ENCODE measurements at places on chromosomes 4 and X. TPM values are rescaled to one million over a fixed set of nuclear protein-coding genes. Genes with fewer than 3 reads are reported as not detected.

DNA sequence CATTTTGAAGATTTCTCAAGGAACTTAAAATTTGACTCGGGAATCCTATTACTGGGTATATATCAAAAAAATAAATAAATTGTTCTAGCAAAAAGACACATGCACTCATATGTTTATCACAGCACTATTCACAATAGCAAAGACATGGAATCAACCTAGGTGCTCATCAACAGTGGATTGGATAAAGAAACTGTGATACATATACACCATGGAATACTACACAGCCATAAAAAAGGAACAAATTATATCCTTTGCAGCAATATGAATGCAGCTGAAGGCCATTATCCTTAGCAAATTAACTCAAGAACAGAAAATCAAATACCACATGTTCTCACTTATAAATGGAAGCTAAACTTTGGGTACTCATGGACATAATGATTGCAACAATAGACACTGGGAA, 97.4 kb downstream of the CENPC start:
- H3K36me3 ChIP-seq, result peaks cover 6% of the 10 kb centered on the region
- no peak overlapping the region for H3K27ac ChIP-seq
- no peaks in the 10 kb centered on the region for H3K27me3 ChIP-seq
- H3K4me1 ChIP-seq, result peaks cover 5% of the 10 kb centered on the region
- DNase-seq, result no peak

- H3K36me3 ChIP-seq, result no peaks in the 10 kb centered on the region
- H3K27ac ChIP-seq, result no peak overlapping the region
Measured at GRCh38 chrX:8377041-8377440, 87.6 kb upstream of the VCX3B start.

Gene RHOXF2
- total RNA-seq, result not detected

Gene SHROOM2
- total RNA-seq, result 0.29 TPM

Gene FAM47B
- total RNA-seq, result not detected

Measured in activated T-cell treated with anti-CD3 and anti-CD28 coated beads, Interleukin-2, amount 50 U/mL, for 72 hours (primary cell).